ENCODE measurements at places on chromosomes 3 and 15.

DNA sequence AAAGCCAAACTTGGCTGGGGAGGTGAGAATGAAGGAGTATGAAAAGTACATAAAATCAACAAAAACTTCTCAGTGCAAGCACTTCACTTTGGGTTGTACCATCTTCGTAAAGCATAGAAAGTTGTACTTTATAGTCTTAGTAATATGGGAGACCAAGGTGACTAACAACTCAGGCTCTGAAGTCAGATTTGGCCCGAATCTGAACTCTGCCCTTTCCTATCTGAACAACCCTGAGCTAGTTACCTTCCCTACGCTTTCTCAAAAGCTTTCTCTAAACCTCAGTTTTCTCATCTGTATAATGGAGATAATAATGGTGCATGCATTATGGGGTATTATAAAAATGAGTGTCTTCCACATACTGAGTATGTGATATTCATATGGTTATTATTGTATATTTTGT is 285.4 kb upstream of the UMPS start:
- no peak for DNase-seq

- no peak for DNase-seq
Observed at GRCh38 chr3:186032321-186032720, 76.6 kb downstream of the ETV5 start.

DNA sequence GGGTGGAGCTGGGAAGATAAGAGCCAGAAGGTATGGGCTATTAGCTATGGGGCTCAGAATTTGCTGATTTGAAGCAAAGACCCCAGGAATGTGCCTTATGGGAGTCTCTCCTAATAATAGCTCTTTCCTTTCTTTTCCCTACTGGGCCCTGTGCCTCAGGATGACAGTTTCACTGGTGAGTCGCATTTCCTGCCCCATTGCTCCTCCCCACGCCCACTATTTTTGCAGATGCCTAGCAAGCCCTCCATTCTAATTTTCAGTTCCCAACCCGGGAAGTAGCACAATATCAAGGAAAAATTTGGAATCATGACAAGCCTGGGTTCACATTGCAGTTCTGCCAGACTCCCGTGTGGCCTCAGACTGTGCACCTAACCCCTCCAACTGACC is 583 bp downstream of the IL17RE start:
- peak; percentile 11 for DNase-seq

DNA sequence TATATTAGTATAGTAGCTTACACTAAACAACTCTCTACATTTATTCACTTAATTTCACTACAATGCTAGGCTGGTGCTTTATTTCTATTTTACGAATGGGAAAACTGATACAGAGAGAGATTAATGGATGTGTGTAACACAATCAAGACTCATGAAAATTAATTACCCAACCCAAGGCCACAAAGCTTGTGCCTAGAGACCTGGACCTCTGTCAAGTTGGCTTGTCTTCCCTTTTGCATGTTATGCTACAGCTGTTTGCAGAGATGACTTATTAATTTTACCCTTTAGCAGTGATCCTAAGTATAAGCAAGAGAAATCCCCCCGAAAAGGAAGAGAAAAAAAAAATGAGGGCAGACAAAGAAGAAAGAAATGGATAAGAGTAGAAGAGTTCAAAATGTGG is 162.5 kb downstream of the C3orf38 start:
- DNase-seq = no peak

- DNase-seq = no peak
Observed at GRCh38 chr15:78243491-78243941, 9.2 kb upstream of the ACSBG1 start.

DNA sequence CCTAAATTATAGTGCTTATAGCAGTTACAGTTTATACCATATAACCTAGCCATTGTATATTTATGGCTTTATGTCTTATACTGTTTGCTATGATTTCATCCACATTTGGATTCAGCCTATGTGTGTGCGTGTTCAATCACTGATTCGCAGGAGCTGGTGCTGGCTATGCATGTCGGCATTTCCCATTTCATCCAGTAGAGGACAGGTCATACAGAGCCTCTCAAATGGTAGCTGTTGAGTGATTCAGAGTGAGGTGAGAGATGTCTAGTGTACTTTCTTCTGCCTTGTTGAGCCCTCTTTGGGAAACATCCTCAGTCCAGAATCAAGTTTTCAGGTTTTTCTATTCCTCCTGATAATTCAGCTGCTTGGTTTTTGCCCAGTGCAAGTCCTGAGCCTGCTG is 76.1 kb downstream of the FRMD4B start:
- no peak for DNase-seq

DNA sequence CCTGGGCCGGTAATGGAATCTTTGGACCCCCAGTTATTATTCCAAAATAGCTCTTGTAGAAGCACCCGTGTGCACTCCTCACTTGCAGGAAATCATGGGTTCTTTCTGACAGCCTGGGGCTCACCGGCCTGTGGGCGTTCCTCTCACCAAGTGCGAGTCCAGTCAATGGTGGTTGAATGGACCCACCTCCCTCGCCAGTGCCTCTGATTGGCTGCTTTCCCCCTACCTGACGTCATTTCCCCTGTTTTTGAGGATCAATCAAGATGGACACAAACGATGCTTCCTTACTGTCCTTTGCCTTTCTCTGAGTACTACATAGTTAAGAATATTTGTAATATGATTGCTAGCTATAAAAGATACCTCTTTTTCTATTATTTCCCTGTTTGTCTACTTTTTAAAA is 18.1 kb downstream of the MOBP start:
- DNase-seq = no peak

GRCh38 chr3:191753196-191753595 is 292.2 kb downstream of the PYDC2 start:
- no peak for DNase-seq

All from activated naive CD4-positive, alpha-beta T cell treated with Interleukin-2 at 50 U/mL for 16 hours (primary cell).